ENCODE measurements at places on chromosomes 2 and 18.

- no peak for DNase-seq
Measured at GRCh38 chr2:153818242-153818641, 53.5 kb upstream of the GALNT13 start.

- DNase-seq, result no peak
Measured at GRCh38 chr2:188975497-188976102, 1.4 kb downstream of the COL3A1 start.

- DNase-seq, result no peak
Measured at GRCh38 chr2:172763079-172763478, 27.4 kb downstream of the RAPGEF4 start.

DNA sequence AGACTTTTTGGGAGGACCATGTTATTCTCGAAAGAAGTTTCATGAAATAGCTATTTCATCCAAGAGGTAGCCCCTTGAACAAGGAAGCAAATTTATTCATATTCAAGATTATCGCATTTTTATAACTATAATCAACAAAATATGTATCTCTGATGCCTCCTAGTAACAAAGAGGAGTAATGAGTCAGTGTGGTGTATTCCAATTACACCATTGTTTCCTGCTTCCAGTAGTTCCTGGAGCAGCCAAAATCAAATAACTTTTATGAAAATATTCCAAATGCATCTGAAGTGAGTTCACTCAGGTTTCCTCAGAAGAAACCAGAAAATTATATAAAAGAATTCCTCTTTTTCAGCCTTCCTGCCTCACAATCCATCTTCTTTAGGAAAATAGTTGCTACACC, 43.0 kb downstream of the ANKRD36B start:
- DNase-seq, result no peak

- no peak for DNase-seq
Measured at GRCh38 chr2:102473020-102473419, at the start of gene SLC9A4. Gene SLC9A4, plus strand, starts transcription at chr2:102473226. Its CDS starts 534 bp downstream, at chr2:102473760.

DNA sequence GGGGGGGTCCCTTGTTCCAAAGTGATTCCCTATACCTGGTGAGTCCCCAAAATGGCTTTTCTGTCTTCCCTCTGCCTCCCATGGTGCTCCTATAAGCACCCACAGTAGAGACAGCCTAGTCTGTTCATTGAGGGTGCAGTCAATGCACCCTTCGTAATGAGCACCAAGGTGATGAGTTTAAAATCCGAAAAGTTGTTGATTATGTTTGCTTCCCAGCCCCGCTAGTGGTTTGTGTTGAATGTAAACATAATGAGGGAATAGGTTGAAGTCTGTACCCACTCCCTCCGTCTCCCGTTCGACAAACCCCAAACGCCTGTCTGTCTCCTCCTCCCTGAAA, 2.3 kb downstream of the FOSL2 start:
- DNase-seq, result no peak

- no peak for DNase-seq
Measured at GRCh38 chr2:227812001-227812400, 1.6 kb upstream of the CCL20 start.

DNA sequence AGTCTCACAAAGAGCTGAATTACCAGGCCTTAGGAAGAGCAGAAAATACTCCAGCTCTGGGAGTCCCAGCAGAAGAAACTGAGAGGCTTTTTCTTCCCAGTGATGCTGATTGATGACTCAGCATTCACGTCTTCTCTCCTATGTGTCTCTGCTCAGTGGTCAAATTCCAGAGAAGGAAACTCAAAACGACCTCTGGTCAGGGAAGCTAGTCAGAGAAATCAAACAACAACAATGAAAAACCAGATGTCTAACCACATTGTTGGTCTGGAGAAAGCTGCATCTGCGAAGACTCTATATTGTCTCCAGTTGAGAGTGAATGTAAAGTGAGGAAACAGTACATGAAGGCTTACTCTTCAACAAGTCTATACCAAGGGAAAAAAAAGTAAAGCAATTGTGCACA, 28.6 kb upstream of the CERS6 start:
- no peak for DNase-seq

GRCh38 chr18:37654034-37654433, 88.4 kb upstream of the CELF4 start:
- DNase-seq, result no peak

- DNase-seq, result no peak
Measured at GRCh38 chr2:212314680-212315079, 223.9 kb downstream of the ERBB4 start.

GRCh38 chr2:126678269-126679065, 22.5 kb downstream of the GYPC start:
- no peak for DNase-seq

DNA sequence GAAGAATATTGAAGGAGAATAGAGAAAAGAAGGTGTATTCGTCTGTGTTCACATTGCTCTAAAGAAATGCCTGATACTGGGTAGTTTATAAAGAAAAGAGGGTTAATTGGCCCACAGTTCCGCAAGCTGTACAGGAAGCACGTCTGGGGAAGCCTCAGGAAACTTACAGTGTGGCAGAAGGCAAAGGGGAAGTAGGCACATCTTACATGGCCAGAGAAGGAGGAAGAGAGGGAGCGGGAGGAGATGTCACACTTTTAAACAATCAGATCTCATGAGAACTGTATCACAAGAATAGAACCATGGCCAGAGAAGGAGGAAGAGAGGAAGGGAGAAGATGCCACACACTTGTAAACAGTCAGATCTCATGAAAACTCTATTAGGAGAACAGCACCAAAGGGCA, 159.6 kb upstream of the TPO start:
- no peak for DNase-seq

- DNase-seq, result no peak
Measured at GRCh38 chr2:69704446-69704845, 37.5 kb upstream of the ANXA4 start.

- DNase-seq, result no peak
Measured at GRCh38 chr2:25982273-25982967, at the start of gene KIF3C. Gene KIF3C, minus strand, starts transcription at chr2:25982497. Its CDS starts 580 bp downstream, at chr2:25981917.

- no peak for DNase-seq
Measured at GRCh38 chr2:41775366-41776025, 272.3 kb upstream of the PKDCC start.

DNA sequence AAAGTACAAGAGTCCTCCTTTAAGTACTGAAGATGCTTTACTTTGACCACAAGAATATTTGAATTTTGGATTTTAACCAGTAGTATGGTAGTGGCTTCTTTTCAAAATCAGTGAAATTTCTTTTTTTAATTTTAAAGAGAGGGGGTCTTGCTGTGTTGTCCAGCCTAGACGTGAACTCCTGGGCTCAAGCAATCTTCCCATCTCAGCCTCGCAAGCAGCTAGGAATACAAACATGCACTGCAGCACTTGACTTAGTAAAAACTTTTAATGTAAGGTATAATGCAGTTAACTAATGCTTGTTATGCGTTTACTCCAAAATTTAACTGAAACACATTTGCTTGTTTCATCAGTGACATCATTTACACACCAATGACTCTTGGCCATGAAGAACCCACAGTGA, 49.6 kb downstream of the EML4 start:
- DNase-seq, result no peak

DNA sequence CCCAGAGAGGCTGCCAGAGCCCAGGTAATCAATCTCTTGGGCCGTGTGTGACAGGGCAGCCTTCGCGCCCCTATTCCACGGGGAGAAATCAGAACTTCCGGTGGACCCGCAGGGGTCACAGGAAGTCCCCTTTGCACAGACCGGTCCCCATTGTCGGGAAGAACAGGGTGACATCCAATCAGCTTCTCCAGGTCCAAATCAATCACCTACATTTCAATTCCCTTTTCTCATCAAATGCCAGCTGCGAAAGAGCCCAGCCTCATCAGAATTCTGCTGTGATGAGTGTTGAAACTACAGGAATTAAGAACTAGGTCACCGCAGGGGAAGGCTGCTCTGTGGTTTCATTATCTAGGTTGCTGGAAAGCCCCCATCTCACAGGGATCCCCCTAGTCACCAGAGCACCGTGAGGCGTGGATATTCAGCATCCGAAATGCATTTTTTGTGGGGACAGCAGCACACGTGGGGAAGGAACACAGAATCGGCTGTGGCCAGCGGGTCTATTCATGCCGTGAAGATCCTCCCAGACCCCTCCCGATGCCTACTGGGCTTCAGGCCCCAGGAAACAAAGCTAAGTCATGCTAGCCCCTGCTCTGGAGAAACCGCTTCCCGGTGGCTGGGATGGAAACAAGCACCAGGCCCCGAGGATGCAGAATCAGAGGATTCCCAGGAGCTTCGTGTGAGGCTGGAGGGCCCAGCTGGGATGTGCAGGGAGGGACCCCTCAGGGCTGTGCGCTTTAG, 193.7 kb upstream of the ID2 start:
- no peak for DNase-seq

DNA sequence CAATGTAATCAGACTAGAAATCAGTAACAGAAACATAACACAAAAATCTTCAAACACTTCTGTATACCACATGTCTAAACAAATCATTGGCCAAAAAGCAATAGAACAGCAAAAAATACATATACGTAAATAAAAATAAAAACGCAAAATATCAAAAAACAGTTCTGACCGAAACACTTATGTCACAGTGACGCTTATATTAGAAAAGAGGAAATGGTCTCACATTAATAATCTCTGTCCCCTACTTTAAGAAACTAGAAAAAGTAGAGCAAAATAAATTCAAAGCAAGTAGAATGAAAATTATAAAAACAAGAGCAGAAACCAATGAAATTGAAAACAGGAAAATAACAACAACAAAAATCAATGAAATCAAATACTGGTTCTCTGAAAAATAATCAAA, 41.9 kb downstream of the TMEM131 start:
- DNase-seq, result no peak

DNA sequence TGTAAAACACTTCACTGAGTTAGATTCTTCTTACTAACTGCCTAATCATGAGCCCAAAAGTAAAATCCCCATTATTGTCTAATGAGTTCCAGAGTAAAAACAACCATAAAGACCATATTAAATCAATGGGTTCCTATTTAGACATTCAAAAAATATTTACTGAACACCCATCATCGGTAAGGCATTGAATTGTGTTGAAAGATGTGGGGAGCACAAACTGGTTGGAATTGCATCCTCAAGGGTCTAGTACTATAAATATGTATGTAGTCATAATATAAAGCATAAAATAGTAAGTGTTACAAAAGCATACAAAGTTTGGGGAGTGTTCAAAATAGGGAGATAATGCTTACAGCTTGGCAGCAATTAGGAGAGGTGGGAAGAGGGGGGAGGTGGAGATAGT, 3.0 kb upstream of the MARCHF4 start:
- no peak for DNase-seq

GRCh38 chr2:135818937-135819610, 17.9 kb downstream of the LCT start:
- no peak for DNase-seq

GRCh38 chr2:118848381-118849225, 1.2 kb upstream of the EN1 start:
- no peak for DNase-seq

DNA sequence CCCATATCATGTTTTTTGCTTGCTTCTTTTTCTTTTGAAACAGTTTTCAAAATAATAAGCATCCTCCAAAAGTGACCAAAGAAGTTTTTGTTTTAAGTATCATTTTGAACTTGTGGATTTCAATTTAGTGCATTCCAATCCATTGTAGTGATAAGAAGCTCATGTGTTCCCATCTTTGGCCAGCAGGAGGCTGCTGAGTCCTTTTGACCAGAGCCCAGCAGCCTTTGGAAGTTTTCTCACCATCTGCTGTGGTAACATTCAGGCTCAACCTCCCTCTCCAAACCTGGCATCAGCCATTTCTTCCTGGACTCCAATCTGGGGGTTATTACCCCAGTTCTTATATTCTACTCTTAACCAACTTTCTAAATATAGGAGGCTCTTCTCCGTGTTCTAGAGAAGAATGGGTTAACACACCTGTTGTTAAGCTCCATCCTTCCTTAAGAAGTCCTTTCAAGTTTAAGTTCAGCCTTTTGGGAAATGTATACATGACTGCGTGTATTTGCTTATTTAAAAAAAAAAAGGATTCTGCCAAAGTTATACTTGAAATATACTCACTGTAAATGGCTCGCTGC, 39.0 kb upstream of the MAL start:
- DNase-seq, result no peak

- DNase-seq, result no peak
Measured at GRCh38 chr2:36708041-36708741, 11.7 kb downstream of the VIT start.

- DNase-seq, result no peak
Measured at GRCh38 chr2:145022666-145023333, 502.9 kb upstream of the ZEB2 start.

GRCh38 chr2:25375371-25375988, 33.8 kb upstream of the DNMT3A start:
- no peak for DNase-seq

- no peak for DNase-seq
Measured at GRCh38 chr2:106523976-106524665, 37.0 kb downstream of the CD8B2 start.

GRCh38 chr2:46663614-46664013, 184.2 kb downstream of the TMEM247 start:
- DNase-seq, result no peak

DNA sequence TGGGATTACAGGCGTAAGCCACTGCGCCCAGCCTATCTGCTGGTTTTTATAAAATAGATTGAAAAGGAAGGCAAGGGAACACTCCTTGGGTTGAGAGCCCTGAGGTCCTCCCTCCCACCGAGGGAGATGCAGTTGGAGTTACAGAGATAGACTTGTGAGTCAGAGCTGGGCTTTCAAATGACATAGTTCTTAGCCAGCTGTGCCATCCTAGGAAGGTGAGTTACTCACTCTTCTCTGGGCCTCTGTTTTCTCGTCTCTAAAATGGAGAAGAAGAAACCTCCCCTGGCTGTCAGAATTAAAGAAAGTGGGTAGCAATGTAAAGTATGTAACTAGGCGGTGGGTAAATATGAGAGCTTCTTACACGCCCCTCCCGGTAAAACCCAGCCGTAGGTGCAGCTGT, 2.4 kb downstream of the LRRFIP1 start:
- DNase-seq, result no peak

DNA sequence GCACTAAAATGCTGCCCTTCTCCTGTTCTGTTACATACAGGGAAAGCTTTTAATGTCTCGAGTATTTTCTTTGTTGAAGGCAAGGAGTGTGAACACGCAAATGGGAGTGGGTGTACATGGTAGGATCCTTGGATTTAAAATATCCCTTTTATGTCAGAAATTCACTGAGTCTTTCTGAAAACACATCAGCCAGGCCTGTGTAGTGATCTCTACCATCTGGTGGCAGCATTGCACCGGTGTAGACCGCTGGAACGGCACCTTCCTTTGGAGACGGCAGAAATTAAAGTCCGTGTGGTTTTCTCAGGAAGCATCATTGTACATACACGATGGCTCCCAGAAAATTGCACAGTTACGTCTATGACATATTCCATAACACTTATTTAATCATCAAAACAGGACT, 515.8 kb downstream of the GALR1 start:
- no peak for DNase-seq

GRCh38 chr2:11998626-11999378, 252.4 kb downstream of the LPIN1 start:
- DNase-seq, result no peak

DNA sequence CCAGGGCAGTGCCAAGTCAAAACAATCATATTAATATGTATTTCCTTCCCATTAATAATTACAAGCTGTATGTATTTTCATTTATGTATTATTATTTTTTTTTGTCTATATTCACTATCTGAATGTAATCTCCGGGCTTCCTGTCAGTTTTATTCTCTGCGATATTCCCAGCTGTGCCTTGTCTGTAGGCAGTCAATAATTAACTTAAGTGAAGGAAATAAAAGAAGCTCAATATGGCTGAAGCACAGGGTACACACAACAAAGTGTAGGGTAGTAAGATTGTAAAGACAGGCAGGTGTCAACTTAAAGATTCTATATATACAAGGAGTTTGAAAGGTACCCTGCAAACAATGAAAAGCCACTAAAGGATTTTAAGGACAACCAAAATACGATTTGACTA, 122.9 kb downstream of the ROCK1 start:
- no peak for DNase-seq

- DNase-seq, result no peak
Measured at GRCh38 chr2:203650860-203651613, 55.4 kb upstream of the CD28 start.
